Esophagus mucosa (tissue), 1 donor: ENCODE measurements at places on chromosomes 5 and 9. TPM values are rescaled to one million over a fixed set of nuclear protein-coding genes. Genes with fewer than 3 reads are reported as not detected.

The PCDHA1 gene
- total RNA-seq, result not detected

The SAXO1 gene
- not detected for total RNA-seq

The ANKRD31 gene
- 0.32 TPM for total RNA-seq

The SMIM27 gene
- total RNA-seq, result 7.2 TPM

The GRM6 gene
- not detected for total RNA-seq

The SPINK5 gene
- 509 TPM for total RNA-seq

The ZNF354B gene
- 4.9 TPM for total RNA-seq

The SHISAL2B gene
- not detected for total RNA-seq

The OR5C1 gene
- total RNA-seq, result not detected

The PCDH1 gene
- total RNA-seq, result 62.7 TPM

The ACOT12 gene
- total RNA-seq, result not detected

The NDUFA8 gene
- total RNA-seq, result 52.5 TPM

The GALNT12 gene
- 16.6 TPM for total RNA-seq

The SLC45A2 gene
- not detected for total RNA-seq

The MGAT4B gene
- total RNA-seq, result 72.1 TPM

The COL23A1 gene
- total RNA-seq, result 0.32 TPM

The PCDHB15 gene
- 0.44 TPM for total RNA-seq

The ROPN1L gene
- not detected for total RNA-seq

The CNOT8 gene
- total RNA-seq, result 25.7 TPM

The HACD4 gene
- 1.6 TPM for total RNA-seq

The ADAMTS13 gene
- 0.92 TPM for total RNA-seq

The ACER2 gene
- 3.1 TPM for total RNA-seq

The ABCA1 gene
- total RNA-seq, result 23.9 TPM

The TAF11L12 gene
- not detected for total RNA-seq

The PCDHA10 gene
- total RNA-seq, result 0.08 TPM

The LRRC19 gene
- 0.08 TPM for total RNA-seq

The CLPTM1L gene
- 39.5 TPM for total RNA-seq

The HTR4 gene
- 0.08 TPM for total RNA-seq

The AGXT2 gene
- not detected for total RNA-seq

The P4HA2 gene
- total RNA-seq, result 19.0 TPM

The REXO4 gene
- total RNA-seq, result 13.7 TPM

The PPWD1 gene
- total RNA-seq, result 16.6 TPM

The PDZD2 gene
- total RNA-seq, result 20.8 TPM

The C9 gene
- total RNA-seq, result not detected

The SLC23A1 gene
- total RNA-seq, result 0.28 TPM

The MLANA gene
- total RNA-seq, result not detected

The CDC42SE2 gene
- total RNA-seq, result 15.2 TPM

The PCDHGA4 gene
- total RNA-seq, result 0.48 TPM

The SLC24A2 gene
- 0.04 TPM for total RNA-seq

The LTC4S gene
- 5.1 TPM for total RNA-seq

The PTGS1 gene
- total RNA-seq, result 29.9 TPM

The MARCHF11 gene
- not detected for total RNA-seq

The PDE8B gene
- total RNA-seq, result 0.12 TPM
